Vagina (tissue), 2 donors: ENCODE measurements at places on chromosomes 12 and 14.
A peak's percentile ranks its signal among the peaks of the same experiment; 100 is the strongest.

GRCh38 chr14:78637489-78637888 lies 467.3 kb downstream of the NRXN3 start:
- no peak for DNase-seq

- DNase-seq: no peak
These were observed 23.8 kb downstream of the SPTB start for GRCh38 chr14:64855721-64856528.

- no peak for DNase-seq
These were observed 165.5 kb downstream of the SLC38A4 start for GRCh38 chr12:46660276-46660675.

DNA sequence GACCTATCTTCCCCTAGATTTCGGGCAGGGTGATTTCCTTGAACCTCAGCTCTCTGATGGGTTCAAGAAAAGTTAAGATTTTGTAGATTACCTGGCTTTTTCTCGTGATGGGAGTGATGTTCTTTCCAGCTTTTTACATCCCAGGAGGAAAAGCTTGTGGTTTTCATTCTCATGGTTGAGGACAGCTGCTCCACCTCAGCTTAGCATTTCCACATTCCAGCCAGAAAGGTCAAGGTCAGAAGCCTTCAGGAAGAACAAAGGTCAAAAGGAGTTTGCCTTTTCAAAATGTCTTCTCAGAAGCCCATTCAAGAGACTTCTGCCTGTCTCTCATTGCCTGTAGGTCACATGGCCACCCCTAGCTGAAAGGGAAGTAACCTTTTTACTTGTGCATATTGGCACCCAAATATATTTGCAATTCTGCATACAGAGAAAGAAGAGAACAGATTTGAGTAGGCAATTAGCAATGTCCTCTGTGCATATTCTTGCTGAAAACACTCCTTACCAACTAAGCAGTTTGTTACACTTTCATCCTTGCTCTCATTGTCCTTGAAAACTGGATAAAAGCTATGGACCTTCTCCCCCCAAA lies 6.6 kb upstream of the ADGRD1 start:
- DNase-seq: no peak

- DNase-seq: no peak
These were observed 20.1 kb downstream of the ZNF84 start for GRCh38 chr12:133057446-133057845.

DNA sequence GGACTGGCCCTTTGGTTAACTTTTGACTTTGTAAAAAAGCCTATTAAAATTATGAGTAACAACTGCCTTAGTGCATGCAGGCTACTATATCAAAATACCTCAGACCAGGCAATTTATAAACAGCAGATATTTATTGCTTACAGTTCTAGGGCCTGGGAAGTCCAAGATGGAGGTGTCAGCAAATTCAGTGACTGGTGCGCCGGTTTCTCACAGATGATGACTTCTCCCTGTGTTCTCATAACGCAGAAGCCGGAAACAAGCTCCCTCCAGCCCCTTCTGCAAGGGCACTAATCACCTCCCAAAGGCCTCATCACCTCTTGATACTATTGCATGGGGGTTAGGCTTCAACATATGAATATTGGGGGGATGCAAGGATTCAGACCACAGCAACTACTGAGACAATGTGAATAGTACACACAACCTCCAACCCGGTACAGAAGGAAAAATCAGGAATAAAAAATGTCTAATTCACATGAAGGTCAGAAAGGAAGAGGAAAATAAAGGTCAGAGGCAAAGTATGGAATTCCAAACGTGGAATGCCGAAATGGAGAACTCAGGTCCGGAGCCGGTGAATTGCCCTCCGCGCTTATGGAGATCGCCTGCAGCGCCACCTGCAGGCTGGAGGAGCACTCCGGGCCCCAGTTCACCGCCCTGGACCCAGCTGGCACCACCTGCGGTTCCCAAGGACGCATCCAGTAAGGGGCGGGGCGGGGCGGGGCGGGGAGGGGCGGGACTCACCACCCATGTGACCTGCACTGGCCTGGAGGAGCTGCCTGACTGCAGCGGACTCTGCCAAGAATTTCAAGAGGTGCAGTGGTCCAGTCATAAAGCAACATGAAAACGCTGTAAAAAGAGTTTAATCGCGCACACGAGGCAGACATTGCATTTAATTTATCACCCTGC lies 203.4 kb downstream of the KIF26A start:
- no peak for DNase-seq

GRCh38 chr14:104551851-104552737 lies 27.5 kb upstream of the C14orf180 start:
- no peak for DNase-seq

DNA sequence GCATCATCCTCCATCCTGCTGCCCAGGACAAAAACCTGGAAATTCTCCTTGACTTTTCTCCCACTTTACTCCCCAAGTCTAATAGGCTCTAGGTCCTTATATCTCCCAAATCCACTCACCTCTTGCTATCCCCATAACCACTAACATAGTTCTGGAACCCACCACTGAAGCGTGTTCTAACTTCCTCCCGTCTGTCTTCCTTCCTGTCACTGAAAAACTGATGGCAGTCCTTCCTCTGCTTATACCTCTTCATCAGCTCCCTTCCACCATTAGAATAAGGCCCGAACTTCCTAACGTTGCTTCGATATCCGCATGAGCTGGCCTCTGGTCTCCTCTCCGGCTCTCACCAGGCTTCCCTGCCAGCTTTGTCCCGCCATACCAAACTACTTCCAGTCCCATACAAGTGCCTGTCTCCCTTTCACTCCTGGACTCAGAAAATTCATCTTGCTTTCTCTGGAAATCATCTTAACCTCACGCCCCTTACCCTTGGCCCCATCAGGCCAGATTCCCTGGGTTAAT lies 63.0 kb upstream of the BCL2L14 start:
- DNase-seq: no peak

- DNase-seq: no peak
These were observed 322.4 kb downstream of the BCL11B start for GRCh38 chr14:98949481-98950135.

GRCh38 chr14:94532447-94532846 lies 23.2 kb upstream of the SERPINA12 start:
- DNase-seq: no peak

- peak; percentile 96 for DNase-seq
These were observed 1.1 kb upstream of the MBD6 start for GRCh38 chr12:57521525-57522010.
